ENCODE measurements at places on chromosomes 6 and 20.

DNA sequence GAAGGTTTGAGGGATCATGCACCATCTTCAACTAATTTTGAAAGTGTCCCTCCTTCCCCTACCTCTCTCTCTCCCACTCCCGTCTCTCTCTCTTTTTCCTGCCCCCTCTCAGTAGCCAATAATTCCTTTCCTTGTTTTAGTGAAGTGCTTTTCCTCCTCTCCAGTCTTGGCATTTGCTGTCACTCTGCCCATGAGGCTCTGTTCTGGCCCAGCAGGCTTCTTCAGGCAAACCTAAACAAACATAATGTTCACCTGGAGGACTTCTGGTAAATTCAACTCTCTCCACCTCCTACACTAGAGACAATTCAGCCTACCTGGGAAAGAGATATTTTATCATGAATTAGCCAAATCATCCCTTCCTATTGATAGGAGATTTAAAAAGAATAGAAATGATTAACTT is 320.4 kb upstream of the RNF24 start:
- no peak overlapping the region for H3K27ac ChIP-seq
- peaks cover 42% of the 10 kb centered on the region for H3K27me3 ChIP-seq
- no peaks in the 10 kb centered on the region for H3K4me1 ChIP-seq
- DNase-seq: no peak
- H3K36me3 ChIP-seq: no peaks in the 10 kb centered on the region

GRCh38 chr20:17403461-17403860 is 127.7 kb downstream of the BFSP1 start:
- no peaks in the 10 kb centered on the region for H3K4me1 ChIP-seq
- H3K27ac ChIP-seq: no peak overlapping the region
- no peak overlapping the region for H3K4me3 ChIP-seq
- DNase-seq: no peak
- peaks cover 4% of the 10 kb centered on the region for H3K27me3 ChIP-seq
- no peaks in the 10 kb centered on the region for H3K36me3 ChIP-seq

DNA sequence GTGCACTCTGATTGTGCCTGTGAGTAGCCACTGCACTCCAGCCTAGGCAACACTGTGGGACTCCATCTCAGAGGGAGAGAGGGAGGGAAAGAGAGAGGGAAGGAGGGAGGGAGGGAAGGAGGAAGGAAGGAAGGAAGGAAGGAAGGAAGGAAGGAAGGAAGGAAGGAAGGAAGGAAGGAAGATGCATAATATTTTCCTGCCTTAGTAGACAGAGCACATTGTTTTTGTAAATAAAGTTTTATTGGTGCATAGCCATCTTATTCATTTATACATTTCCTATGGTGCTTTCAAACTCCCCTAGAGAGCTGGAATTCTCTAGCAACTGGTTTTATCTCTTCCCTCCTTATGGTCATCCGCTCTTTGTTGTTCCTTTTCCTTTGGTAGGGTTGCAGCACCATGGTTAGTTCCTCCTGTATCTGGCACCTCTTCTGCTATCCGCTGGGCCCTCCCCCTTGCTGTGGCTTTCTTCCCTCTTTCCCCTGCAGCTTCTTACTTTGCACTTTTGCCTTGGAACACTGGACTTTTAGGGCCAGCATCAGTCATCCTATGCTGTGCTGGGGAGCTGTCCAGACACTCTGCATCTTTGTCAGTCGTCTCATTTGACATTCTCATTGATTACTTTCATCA is 20.2 kb downstream of the GPR6 start:
- H3K4me1 ChIP-seq: no peaks in the 10 kb centered on the region
- no peak overlapping the region for H3K27ac ChIP-seq
- no peak for DNase-seq
- H3K4me3 ChIP-seq: no peak overlapping the region
- H3K27me3 ChIP-seq: peaks cover 35% of the 10 kb centered on the region
- H3K36me3 ChIP-seq: no peaks in the 10 kb centered on the region

- no peaks in the 10 kb centered on the region for H3K27me3 ChIP-seq
- no peak overlapping the region for H3K27ac ChIP-seq
- no peaks in the 10 kb centered on the region for H3K4me1 ChIP-seq
Observed at GRCh38 chr6:121515630-121516265, 80.3 kb downstream of the GJA1 start.

DNA sequence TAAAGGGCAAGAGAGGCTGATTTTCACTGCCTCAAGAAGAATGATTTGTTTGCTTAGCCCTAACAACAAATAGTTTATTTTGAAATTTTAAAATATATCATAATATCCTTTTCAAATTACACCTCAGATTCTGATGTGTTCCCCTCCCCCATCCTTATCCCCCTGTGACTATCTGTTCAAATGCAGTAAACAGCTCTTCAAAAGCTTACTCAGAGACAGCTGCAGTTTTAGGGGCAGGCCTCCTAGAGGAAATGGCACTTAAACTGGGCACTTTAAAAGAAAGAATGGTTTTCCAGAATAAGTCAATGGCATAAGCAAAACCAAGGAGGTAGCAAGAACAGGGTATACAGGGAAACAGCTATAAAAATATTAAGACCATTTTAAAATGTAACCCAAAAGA is 118.6 kb upstream of the UST start:
- H3K36me3 ChIP-seq: no peaks in the 10 kb centered on the region
- H3K27me3 ChIP-seq: peaks cover 12% of the 10 kb centered on the region
- H3K4me1 ChIP-seq: no peaks in the 10 kb centered on the region

DNA sequence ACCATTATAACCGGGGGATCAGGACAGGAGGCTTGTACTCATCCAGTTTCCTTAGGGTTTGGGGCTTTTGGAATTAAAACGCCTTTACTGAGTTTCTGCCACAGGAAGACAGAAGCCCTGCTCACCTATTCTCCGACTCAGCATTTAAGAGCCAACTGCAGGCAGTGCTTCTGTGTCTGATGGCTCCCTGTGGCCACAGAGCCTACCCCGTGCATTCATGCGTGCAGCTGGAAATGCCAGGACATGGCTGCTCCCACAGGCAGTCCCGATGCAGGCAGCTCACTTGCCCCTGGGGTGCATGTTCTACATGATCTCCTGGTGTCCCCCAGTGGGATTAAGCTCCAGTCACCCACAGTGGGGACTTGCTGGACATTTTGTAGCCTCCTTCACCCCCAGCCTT is 22.2 kb downstream of the ZNF831 start:
- H3K36me3 ChIP-seq: peaks cover 34% of the 10 kb centered on the region
- H3K27ac ChIP-seq: no peak overlapping the region
- H3K4me1 ChIP-seq: peaks cover 21% of the 10 kb centered on the region
- no peak overlapping the region for H3K4me3 ChIP-seq
- no peaks in the 10 kb centered on the region for H3K27me3 ChIP-seq

DNA sequence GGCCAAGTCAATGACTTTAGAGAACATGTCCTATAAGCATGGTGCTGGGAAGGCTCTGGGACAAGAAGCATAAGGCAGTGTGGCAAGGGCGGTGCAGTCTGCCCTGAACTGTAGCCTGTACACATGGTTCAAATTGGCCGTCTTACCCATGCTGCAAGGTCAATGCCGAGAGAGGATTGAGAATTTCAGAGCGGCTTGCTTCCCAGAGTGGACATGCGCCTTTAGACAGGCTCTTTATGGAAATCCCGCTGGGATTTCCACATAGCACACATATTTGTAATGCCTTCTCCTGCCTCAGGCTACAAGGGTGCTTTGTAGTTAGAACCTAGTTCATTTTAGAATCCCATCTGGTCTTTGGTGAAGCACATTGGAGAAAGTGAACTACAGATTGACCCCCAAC is 36.1 kb upstream of the CEP162 start:
- H3K27me3 ChIP-seq: no peaks in the 10 kb centered on the region
- H3K4me3 ChIP-seq: no peak overlapping the region
- H3K27ac ChIP-seq: no peak overlapping the region
- H3K4me1 ChIP-seq: no peaks in the 10 kb centered on the region

GRCh38 chr6:33633462-33634158 is 12.5 kb downstream of the ITPR3 start:
- H3K27ac ChIP-seq: no peak overlapping the region
- peaks cover 26% of the 10 kb centered on the region for H3K36me3 ChIP-seq
- DNase-seq: peak; percentile 77
- H3K4me1 ChIP-seq: peaks cover 81% of the 10 kb centered on the region
- no peaks in the 10 kb centered on the region for H3K27me3 ChIP-seq

DNA sequence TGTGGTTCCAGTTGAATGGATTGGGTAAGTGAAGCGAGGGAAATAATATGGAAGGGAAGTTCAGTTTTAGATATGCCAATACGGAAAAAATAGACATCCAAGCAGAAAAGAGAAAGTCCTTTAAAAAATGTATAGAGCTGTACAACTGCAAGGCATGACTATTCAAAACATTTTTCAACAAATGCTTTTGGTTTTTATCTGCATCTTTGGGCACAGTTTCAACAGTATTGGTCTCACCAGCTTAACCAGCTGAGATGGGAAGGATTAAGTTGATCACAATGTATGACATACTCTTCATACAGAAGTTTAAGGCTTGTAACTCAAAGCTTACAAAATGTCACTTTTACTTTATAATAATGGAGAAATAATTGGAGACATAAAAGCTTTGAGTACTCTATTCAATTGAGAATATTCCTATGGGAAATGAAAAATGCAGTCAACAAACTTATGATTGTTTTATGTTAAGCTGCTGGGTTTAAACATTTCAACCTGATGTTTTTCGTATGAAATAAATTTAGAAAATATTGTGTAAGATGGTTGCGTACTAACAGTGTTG is 16.3 kb upstream of the UTRN start:
- no peaks in the 10 kb centered on the region for H3K4me1 ChIP-seq
- peaks cover 5% of the 10 kb centered on the region for H3K27me3 ChIP-seq
- no peak overlapping the region for H3K4me3 ChIP-seq
- no peaks in the 10 kb centered on the region for H3K36me3 ChIP-seq
- DNase-seq: no peak

- no peak for DNase-seq
- no peak overlapping the region for H3K27ac ChIP-seq
- no peaks in the 10 kb centered on the region for H3K4me1 ChIP-seq
- no peaks in the 10 kb centered on the region for H3K36me3 ChIP-seq
Observed at GRCh38 chr6:1043458-1043836, 268.5 kb upstream of the FOXQ1 start.

- H3K36me3 ChIP-seq: no peaks in the 10 kb centered on the region
- DNase-seq: no peak
- H3K4me3 ChIP-seq: no peak overlapping the region
- H3K4me1 ChIP-seq: no peaks in the 10 kb centered on the region
- no peak overlapping the region for H3K27ac ChIP-seq
Observed at GRCh38 chr6:162450358-162450757, 277.2 kb downstream of the PRKN start.

- H3K27me3 ChIP-seq: no peaks in the 10 kb centered on the region
- DNase-seq: no peak
- H3K4me3 ChIP-seq: no peak overlapping the region
- no peak overlapping the region for H3K27ac ChIP-seq
- no peaks in the 10 kb centered on the region for H3K4me1 ChIP-seq
Observed at GRCh38 chr20:8803065-8803464, 265.8 kb upstream of the PLCB4 start.

DNA sequence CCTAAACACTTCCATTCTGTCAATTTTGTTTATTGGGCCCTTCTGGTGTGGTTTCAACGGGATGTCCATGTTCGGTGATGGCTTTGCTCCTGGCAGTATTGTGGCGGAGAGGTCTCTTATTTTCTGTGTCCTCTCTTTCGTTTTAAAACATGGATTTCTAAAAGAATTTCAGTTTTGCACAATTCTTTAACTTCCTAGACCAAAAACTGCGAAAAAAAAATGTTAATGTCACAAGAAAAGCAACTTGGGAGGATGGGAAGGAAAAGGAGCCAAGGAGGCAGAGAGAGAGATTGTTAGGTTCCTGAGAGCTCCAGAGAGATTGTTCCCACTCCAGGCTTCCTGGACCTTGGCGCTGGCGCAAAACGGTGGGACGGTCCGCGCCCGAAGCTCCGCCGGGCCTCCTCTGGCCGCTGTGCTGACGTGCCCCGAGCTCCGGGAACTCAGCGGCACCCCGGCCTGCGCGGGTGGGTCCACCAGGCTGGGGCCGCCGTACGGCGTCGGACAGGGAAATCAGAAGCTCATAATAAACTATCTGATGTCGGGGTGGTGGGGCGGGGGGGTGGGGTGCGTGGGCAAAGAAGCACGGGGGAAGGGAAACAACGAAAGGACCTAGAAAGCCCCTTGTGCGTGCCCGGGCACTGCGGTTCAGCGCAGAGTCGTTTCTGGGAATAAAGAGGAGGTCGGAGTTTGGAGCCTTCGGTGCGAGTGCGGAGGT is 951 bp upstream of the OLIG3 start:
- peak overlapping the region; percentile 54 for H3K4me3 ChIP-seq
- peaks cover 24% of the 10 kb centered on the region for H3K36me3 ChIP-seq
- peak overlapping the region; percentile 63 for H3K27ac ChIP-seq
- H3K4me1 ChIP-seq: peaks cover 68% of the 10 kb centered on the region

DNA sequence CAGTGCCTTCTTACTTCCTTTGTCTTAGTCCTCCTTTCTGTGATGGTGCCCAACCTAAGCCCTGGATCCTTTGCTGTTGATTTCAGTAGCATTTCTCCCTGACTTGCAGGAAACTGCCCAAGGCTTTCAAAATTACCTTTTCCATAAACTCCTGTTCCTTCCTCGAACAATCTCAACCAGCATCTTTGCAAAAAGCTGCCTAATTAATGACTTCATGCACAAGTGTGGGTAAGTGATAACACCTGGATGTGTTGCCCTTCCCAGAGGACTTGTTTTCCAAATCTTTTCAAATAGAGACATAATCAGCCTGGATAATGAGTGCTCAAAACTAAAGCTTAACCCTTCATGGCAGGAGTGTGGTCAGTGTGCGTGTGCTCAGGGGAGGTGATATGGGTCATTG is 118.0 kb downstream of the PCSK2 start:
- H3K4me1 ChIP-seq: no peaks in the 10 kb centered on the region
- DNase-seq: no peak
- no peaks in the 10 kb centered on the region for H3K36me3 ChIP-seq
- no peaks in the 10 kb centered on the region for H3K27me3 ChIP-seq
- H3K27ac ChIP-seq: no peak overlapping the region
- H3K4me3 ChIP-seq: no peak overlapping the region

GRCh38 chr6:87832025-87832825 is 130.2 kb upstream of the AKIRIN2 start:
- H3K27ac ChIP-seq: peak overlapping the region; percentile 6
- H3K4me1 ChIP-seq: peaks cover 10% of the 10 kb centered on the region
- H3K27me3 ChIP-seq: peaks cover 9% of the 10 kb centered on the region
- peak overlapping the region; percentile 71 for H3K4me3 ChIP-seq
- H3K36me3 ChIP-seq: no peaks in the 10 kb centered on the region

DNA sequence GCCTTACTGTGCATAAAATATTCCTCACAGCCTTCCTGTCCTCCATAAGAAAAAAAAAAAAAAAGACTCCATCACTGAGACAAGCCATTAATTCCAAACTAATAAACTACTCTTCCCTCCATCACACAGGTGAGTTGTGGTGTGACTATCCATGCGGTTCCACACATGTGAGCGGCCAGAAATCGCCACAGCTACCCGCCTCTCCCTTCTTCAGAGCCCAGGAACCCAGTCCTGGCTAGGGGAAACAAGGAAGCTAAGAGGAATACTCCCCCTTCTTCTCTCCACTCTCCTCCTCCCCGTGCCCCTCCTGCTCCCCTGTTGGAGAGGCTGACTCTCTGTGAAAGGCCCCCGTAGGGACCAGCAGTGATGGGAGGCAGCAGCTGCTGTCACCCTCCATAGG is 128.6 kb upstream of the ARID1B start:
- H3K4me1 ChIP-seq: peaks cover 12% of the 10 kb centered on the region
- DNase-seq: no peak
- H3K27ac ChIP-seq: peak overlapping the region; percentile 19
- H3K36me3 ChIP-seq: no peaks in the 10 kb centered on the region

GRCh38 chr6:16082361-16082760 is 46.5 kb upstream of the MYLIP start:
- no peaks in the 10 kb centered on the region for H3K36me3 ChIP-seq
- no peaks in the 10 kb centered on the region for H3K4me1 ChIP-seq
- H3K27me3 ChIP-seq: peaks cover 5% of the 10 kb centered on the region
- DNase-seq: no peak

GRCh38 chr6:48667797-48668196 is 556.8 kb upstream of the PTCHD4 start:
- no peak for DNase-seq
- no peaks in the 10 kb centered on the region for H3K36me3 ChIP-seq
- no peak overlapping the region for H3K27ac ChIP-seq
- H3K27me3 ChIP-seq: no peaks in the 10 kb centered on the region
- no peak overlapping the region for H3K4me3 ChIP-seq
- H3K4me1 ChIP-seq: no peaks in the 10 kb centered on the region
